ENCODE measurements at places on chromosomes 13 and 19. TPM values are rescaled to one million over a fixed set of nuclear protein-coding genes. Genes with fewer than 3 reads are reported as not detected.

DNA sequence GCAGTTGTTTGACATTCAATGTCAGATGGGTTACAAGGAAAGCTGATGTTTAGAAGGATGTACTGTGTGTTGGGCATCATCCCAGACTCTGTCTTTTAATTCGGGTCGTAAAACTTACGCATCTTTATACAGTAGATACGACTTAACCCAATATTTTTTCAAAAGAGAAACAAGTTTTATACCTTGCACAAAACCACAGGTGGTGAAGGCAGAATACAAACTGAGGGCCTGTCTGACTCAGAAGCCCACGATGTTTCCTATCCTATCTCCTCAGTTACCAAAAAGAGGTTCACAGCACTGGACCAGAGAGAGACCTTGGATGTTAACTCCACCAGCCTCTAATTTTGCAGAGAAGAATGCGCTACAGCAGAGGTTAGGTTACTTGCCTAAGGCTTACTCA lies 477.0 kb downstream of the FOXO1 start:
- no peaks in the 10 kb centered on the region for H3K36me3 ChIP-seq
- DNase-seq = no peak
- no peak overlapping the region for H3K27ac ChIP-seq

DNA sequence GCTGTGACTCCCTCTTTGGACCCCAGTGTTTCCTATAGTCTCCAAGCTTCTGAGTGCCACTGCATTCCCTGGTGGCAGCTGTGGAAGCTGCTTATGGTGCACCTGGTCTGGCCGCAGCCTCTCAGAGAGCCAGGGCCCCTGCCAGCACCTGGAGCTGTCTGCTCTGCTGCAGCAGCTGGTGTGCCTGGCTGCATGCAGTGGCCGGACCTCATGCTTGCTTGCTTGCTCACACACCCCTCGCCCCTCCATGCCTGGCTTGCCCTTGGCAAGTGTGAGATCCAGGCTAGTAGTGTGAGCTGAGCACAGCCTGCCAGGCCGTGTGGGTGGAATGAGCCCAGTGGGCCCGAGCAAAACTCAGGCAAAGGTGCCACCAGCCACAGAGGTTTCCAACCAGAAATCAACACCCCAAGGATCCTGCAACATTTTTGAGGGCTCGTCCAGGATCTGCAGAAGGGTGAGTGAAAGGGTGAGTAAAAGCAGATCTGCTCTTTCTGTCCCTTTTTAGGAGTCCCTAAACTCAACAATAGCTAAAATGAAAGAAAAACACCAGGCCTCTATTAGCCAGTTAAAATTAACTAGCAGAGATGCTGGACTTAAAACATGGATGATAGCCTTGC lies 7.6 kb upstream of the MLLT1 start:
- no peaks in the 10 kb centered on the region for H3K27me3 ChIP-seq
- no peak overlapping the region for H3K4me3 ChIP-seq
- no peak for DNase-seq

KLK2 gene
- polyA plus RNA-seq = 0.15 TPM

DNA sequence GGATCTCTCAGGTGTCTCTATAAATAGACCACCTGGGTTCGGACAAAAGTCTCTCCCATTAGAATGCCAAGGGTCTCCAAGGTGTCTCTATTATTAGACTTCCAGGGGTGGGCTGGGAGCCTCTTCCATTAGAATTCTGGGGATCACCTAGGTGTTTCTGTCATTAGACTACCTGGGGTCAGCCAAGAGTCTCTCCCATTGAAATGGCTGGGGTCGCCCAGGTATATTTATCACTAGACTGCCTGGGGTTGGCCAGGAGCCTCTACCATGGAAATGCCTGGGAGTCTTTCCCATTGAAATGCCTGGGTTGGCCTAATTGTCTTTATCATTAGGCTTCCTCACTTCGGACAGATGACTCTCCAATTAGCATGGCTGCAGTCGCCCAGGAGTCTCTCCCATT lies 1565.5 kb downstream of the UQCRFS1 start:
- no peak for DNase-seq
- H3K27me3 ChIP-seq = no peaks in the 10 kb centered on the region
- no peak overlapping the region for H3K4me3 ChIP-seq
- no peaks in the 10 kb centered on the region for H3K36me3 ChIP-seq

Data from large intestine (tissue), 12 donors.